IPS-NIHi11 (cell line): ENCODE measurements at places on chromosomes 5 and 9.

- DNase-seq: no peak
Observed at GRCh38 chr9:98518556-98518955, 190.2 kb downstream of the GABBR2 start.

GRCh38 chr9:133058071-133058470, 3.7 kb upstream of the CEL start:
- DNase-seq: no peak

DNA sequence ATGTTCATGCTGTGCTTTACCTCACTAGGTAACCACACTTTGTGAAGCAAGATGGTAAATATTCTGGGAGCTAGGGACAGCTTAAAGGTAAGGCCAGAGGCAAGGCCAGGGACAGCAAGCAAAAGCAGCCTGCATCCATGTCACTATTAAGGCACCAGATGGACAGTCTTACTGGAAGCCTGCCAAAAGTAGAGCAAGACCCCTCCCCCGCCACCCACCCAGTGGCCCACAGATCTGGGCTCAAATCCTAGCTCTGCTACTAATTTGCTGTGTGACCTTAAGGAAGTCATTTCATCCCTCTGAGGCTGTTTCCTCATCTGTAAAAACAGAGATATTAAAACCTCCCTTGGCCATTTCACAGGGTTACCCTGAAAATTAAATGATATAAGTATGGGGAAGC, 13.2 kb upstream of the ERMP1 start:
- no peak for DNase-seq

DNA sequence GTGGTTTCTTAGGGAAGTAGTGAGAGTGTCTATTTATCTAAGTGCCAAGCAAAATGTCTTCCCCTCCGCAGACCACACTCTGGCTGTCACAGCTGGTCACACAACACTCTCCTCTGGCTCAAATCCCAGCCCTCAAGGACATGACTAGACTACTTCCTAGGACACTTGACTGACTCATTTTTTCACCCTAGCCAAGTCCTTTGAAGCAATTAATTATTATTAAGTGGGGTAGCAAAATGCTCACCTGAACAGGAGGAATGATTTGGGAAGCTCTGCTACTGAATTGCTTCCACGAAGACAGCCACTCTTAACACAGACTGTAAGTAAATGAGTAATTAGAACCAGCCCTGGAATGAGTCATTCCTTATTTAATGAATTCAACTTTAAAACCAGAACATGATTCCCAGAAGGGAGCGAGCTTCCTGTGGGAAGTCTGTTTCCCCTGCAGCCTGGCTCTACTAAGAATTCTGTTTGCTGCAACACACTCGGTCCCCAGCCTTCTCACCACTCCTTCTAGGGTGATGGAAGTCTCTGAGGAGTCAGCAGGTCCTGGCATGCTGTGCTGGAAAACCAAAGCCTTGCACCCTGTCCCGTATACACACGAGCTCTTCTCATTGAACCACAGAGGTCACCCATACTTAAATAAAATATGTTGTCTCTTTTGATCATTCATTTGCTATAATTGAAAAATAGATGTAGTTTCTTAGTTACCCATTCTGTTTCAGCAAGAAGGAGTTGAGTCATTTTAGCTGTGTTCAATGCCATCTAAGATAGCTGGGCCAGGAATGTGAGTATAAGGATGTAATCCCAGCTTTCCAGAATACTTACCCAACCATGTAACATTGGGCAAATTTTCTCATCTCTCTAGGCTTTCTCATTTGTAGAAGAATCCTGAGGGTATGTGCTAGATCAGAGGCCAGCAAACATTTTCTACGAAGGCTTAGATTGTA, 218.6 kb upstream of the RASEF start:
- no peak for DNase-seq

DNA sequence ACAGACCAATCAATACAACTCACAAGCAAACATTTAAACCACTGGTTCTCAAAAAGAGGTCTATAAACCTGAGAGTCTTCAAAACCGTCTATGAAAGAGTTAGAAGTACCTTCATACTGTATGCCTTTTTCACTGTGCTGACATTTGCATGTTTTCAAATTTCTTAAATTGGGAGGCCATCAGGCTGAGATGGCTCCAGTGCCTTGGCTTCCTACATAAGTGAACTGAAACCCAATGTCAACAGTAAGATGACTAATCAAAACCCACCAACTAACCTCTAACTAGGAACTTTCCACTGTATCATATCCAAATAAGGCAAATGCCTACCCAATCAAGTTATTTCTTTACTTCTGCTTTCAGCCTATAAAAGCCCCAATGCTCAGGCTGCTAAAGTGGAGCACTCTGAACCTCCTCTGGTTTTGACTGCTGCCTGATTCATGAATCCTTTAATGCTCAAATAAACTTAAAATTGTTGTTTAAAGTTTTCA, 35.1 kb downstream of the FAM13B start:
- DNase-seq: no peak
